NCI-H524 (cell line): ENCODE measurements at places on chromosomes 6 and 20.
A peak's percentile ranks its signal among the peaks of the same experiment; 100 is the strongest.

DNA sequence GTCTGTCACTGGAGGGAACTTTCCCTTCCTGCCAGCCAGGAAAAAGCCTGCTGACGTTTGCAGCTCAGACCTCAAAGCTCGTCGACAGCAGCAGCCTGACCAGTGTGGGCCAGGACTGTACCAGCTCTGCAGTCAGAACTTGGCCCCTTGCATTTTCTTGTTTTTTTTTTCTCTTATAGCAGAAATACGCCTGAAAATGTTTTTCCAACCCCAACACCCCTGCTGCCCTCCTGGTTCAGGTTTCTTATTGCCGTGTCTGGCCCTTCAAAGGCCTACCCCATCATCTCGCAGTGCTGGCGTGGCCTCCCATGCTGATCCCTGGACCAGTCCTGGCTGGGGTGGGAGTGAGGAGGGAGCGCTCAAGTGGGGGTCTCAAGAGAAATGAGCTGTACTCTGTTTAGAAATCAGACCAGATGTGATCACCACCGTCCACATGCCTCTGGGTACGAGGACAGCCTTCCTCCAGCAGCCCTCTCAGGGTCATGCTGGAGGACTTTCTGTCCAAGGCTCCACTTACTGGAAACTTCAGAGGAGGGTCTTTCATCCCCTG, 169.0 kb downstream of the FOXC1 start:
- no peak for DNase-seq

DNA sequence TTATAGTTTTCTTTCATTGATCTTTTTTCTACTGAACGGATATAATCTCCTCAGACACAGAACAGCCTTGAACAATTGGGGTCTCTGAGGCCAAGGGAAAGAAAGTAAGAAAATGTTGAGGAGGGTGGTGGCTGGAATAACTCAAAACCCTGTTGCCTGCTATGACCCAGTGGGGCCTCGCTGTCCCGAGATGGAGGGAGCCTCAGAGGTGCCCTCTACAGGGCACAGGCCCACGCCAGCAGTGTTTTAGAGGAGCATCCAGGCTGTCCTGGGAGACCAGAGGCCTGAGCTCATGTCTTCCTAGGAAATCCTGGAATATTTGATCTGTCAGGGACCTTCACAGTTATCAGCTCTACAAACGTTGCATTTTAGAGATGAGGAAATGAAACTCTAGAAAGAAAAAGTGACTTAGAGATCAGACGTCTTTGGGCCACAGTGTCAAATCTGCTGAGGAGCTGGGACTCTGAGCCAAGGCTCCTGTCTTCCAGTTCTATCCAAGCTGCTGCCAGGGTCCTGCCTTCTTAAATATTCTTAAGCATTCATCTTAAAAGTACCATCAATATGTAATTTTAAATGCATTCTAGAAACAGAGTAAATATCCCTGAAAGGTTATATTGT, 26.3 kb downstream of the ALDH5A1 start:
- peak; percentile 46 for DNase-seq

DNA sequence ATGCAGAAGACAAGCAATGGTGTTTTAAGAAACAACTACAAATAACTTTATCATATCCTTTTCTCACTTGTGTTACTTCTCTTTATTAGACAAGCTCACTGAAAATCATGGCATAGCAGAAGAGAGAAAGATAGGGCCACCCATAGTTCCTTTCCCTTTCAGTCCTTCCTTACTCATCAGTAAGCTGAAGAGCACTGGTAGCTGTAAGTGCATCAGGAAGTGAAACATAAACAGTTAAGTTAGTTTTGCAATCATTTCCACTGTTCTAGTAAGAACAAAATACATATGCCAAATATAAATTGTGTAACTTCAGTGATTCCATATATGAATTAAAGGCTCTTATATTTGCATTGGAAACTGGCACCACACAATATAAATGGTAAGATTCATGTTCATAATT, 220.1 kb downstream of the HACE1 start:
- no peak for DNase-seq

DNA sequence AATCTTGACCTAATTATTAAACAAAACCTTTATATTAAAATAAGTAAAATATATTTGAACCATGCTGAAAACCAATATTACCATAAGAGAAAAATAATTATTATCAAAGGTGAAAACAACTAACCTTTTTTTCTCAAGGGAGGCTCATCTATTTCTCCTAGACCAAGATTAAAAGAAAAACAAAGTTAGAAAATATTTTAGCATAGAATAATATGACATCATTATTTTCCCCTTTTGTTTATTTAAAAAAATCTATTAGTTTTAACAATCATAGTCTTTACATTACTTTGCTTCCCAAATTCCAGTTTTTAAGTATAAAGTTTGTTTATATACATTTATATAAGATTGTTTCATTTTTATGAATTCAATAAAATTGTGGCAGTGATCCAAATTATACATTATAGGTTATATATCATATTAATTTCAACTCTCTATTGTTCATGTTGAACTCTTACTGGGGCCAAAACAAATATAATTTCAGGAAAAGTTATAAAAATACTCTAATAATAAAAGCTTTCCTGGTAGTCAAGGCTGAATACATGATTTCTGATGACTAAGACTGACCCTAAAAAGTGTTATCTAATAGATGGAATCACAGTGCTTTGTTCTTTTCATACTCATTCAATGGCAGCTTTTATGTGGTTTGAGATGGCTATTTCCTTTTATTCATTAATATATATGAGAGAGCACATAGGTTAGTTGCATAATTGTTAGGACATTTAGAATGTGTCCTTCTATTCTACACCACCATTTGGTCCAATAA, 89.4 kb downstream of the TRDN start:
- no peak for DNase-seq

DNA sequence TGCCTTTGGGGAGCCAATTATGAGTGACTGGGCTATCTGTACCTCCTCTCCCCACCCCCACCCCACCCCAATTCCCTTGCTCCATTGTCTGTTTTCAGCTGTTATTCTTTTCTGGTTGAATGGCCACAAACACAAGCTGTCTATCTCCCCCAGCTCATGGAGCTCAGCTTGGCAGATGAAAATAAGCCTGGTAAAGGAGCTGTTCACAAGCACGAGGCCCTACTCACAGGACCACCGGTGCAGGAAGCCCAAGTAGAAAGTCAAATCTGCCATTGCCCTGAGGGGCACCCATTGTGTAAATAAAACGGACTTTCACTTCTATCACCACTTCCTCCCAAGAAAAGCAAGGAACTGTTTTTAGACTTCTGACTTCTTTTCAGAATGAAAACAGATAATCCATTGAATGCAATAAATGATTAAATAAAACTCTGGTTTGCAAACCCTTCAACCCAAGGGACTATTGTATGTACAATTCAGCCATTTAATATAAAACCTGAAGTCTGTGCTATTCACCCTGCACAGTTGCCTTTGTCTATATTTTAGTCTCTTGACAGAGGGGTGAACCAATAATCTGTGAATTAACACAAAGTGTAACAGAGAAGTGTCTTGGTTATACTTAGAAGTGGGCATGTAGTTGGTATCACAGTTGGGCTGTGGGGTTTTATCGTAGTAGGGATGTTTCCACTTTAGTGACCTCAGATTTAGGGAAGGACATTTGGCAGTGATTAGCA, 27.7 kb downstream of the RIPOR2 start:
- DNase-seq: no peak

GRCh38 chr6:108027056-108027455, 47.5 kb downstream of the OSTM1 start:
- DNase-seq: peak; percentile 17
